ENCODE measurements at places on chromosomes 13 and 19.

DNA sequence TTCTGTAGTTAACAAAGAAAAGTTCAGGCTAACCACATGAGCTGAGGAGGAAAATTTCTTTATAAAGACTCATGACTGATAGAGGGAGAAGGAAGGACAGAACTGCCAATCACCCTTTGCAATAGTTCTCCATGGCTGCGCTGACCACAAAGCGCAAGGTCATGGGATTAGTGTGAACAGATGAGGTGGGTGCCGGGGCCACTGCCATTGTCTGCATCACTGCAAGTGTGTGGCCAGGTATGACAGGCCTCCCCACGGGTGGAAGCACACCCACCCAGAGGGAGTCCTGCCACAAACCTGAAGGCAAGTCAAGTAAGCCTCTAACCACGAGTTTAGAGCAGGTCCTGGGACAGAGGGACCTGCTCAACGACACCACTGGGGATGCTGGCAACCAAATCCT is 128.1 kb downstream of the TUBA3C start:
- no peak for DNase-seq

DNA sequence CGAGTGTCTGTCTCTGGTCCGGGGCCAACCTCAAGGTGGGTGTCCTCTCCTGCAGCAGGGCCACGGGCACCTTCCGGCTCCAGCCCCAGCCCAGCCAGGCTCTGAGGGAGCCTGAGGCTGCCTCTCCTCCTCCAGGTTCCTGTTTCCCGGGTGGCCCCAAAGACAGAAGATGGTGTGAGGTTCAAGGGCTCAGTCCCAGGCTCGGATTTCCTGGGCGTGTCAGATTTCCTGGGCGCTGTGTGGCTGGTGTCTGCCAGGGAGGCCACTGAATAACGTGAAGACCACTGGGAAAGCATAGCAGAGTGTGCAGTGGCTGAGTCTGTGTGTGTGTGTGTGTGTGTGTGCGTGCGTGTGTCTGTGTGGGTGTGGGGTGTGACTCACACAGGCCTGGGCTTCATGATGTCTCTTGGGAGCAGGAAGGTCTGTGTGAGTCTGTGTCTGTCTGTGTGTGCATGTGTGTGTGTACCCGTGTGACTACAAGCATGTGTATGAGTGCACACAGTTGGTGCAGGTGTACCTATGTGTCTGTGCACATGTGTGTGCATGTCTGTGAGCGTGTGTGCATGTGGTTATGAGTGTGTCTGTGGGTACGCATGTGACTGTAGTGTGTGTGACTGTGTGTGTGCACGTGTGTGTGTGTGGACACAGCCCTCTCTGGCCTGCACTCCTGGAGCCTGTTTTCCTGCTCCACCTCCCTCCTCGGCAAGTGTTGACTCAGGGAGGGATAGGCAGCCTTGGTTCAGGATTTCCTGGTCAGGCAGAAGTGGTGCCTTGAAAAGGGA is 28.3 kb downstream of the CEBPA start:
- no peak for DNase-seq

GRCh38 chr19:56147307-56147706 is 6.2 kb downstream of the ZNF444 start:
- DNase-seq = no peak

DNA sequence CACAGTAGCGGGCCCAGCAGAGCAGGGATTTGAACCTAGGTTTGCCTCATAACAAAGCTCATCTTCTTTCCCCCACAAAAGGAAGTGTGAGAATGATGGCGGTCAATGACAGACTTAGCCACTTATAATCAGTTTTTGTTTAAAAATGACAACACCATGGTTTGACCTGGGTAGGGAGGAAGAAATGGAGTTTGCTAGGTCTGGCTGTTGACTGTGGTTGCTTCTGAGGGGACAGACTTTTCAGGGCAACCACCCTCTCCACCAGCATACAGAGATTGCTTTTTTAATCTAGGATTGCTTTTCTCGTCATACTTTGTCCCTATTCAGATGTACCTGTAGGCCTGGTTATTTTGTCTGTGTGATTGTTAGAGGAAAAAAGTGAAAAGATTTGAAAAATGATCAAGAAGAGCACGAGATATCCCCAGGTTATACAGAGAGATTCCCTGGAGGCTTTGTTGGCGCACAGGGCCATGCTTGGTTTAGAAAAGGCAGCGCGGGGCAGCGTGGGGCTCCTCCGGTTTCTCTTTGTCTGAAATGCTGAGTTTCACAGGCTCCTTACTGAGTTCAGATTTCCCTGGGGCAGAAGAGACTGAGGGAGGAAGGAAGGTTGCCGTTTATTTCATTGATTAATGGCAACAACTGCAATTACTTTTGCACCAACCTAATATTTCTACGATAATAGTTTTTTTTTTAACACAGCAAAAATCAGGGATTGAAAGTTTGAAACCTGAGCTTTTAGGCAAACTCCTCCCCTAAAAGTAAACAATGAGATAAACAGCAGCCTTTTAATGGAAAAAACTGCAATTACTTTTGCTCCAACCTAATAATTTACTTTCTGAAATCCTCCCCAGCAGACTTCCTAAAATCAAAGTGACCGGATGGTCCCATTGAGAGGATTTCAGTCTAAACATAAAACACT is 97.0 kb upstream of the RNF113B start:
- no peak for DNase-seq

Data from activated CD4-positive, CD25-positive, alpha-beta regulatory T cell treated with anti-CD3 and anti-CD28 coated beads, Interleukin-2, amount 50 U/mL, for 16 hours (primary cell).